ENCODE measurements at places on chromosomes 5 and 9.

GRCh38 chr5:112869948-112870347 is 8.9 kb downstream of the SRP19 start:
- DNase-seq, result no peak

GRCh38 chr9:115209601-115210306 is 91.8 kb upstream of the TNC start:
- DNase-seq, result no peak

GRCh38 chr5:123351820-123352219 is 71.4 kb downstream of the CEP120 start:
- DNase-seq, result no peak

GRCh38 chr5:113147101-113147508 is 170.5 kb downstream of the DCP2 start:
- no peak for DNase-seq

DNA sequence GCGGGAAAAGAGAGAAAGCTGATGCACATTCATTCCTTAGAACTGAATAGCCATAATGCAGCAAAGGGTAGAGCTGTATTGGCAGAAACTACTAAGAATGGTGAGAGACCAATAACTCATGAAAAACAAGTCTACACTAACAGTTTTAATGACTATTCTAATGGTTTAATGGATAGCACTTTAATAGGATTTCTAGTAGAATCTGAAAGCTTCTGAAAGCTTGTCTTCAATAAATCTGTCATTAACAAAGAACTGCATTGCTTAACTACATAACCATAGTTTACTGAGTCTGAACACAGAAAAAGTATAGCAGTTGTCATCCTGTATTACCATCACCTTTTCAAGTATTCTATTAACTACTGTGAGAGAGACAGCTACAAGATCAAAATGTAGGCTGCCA is 617.8 kb upstream of the DMAC1 start:
- DNase-seq, result no peak

DNA sequence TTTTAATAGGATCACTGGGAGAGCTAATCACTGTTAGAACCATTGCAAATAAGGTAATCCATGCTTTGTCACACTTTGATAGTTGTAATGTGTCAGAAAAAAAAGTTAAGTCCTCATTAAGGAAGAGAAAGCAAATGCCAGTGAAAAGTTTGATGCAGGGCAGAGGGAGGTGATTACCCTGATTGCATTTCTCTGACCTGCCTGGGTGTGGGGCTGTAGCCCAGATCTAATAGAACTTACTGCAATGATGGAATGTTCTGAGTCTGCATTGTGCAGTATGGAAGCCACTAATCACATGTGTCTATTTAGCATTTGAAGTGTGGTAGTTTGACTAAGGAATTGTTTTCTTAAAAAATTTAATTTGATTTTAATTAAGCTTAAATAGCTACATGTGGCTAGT is 202.7 kb downstream of the ATP10B start:
- DNase-seq, result no peak

- DNase-seq, result no peak
These were observed 59.9 kb downstream of the TRIM36 start for GRCh38 chr5:115109840-115110239.

DNA sequence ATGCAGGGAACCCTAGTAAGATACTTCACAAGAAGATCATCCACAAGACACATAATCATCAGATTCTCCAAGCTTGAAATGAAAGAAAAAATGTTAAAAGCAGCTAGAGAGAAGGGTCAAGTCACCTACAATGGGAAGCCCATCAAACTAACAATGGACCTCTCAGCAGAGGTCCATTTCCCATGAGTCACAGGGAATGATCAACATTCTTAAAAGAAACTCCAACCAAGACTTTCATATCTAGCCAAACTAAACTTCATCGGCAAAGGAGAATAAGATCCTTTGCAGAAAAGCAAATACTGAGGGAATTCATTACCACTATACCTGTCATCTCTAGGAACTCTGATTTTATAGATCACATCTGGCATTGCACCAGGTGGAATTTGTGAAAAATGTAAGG is 52.9 kb upstream of the SPATA31E1 start:
- no peak for DNase-seq

DNA sequence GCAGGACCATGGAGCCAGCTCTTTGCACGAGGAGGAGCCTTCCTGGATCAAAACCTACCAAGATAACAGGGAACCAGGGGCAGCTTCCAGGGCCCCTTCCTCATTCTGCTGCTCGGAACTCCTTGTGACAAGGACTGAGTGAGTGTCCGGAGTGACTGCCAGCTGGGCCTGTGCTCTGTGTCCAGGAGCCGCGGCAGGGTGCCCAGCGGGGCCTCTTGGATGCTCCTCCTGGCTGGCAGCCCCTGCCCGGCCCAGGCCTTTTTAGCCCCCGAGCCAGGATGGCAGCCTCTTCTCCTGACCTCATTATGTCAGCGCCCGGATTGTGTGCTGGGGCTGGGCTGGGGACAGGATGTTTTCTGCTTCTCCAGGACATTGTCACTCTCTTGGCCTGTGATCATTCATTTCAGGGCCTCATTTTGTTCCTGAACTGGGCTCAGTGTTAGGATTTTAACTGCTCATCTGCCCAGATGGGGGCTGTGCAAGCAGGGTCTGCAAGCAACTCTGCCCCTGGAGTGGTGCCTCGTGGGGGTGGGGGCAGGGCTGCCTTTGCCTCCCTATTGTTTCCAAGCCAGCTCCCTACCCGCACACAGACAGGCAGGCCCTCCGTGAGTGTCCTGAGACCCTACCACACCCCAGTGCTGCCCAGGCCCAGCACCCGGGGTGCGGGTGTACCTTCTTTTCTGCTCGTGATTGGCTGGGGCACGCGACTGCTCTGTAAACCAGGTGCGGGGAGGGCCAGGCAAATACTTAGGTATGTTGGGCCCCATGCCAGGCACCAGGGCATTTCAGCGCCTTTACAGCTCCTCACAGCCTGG is 161.6 kb downstream of the COL23A1 start:
- DNase-seq, result no peak

DNA sequence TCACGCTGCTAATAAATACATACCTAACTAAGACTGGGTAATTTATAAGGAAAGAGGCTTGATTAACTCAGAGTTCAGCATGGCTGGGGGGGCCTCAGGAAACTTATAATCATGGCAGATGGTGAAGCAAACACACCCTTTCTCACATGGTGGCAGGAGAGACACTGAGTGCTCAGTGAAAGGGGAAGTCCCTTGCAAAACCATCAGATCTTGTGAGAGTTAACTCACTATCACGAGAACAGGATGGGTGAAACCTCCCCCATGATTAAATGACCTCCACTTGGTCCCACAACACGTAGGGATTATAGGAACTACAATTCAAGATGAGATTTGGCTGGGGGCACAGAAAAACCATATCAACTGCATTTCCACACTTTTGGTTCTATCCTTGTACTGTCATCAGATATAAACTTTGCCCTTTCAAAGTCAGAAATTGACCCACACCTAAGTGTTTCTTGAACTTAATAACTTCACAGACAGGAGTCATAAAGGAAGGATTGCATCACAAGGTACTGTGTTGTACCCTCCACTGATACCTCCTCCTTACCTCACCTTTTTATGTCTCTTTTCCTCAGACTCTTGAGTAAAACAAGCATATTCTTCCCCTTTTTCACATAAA is 319.1 kb upstream of the PIK3R1 start:
- no peak for DNase-seq

GRCh38 chr5:852431-853401 is 1.9 kb upstream of the ZDHHC11 start:
- DNase-seq, result no peak

- DNase-seq, result no peak
These were observed 234.2 kb upstream of the ADAMTS16 start for GRCh38 chr5:4905674-4906520.

DNA sequence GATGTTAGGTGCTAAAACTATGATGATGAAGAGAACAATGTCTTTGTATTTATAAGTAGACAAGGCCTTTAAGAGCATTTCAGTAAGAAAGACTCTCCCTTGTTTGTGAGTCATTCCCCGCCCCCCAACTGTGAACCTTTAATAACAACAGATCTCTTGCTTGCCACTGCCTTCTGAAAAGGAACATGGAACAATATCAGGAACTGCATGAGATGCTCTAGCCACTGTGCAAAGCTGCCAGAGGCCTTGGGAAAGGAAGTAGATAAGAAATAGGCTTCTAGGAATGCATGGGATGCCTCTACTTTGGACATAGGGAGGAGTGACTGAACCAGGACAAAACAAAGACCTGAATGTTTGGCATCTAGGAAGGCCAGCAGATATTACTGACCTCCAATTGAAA is 296.1 kb upstream of the MPDZ start:
- no peak for DNase-seq

- no peak for DNase-seq
These were observed 208.6 kb downstream of the FBN2 start for GRCh38 chr5:128329386-128329939.

DNA sequence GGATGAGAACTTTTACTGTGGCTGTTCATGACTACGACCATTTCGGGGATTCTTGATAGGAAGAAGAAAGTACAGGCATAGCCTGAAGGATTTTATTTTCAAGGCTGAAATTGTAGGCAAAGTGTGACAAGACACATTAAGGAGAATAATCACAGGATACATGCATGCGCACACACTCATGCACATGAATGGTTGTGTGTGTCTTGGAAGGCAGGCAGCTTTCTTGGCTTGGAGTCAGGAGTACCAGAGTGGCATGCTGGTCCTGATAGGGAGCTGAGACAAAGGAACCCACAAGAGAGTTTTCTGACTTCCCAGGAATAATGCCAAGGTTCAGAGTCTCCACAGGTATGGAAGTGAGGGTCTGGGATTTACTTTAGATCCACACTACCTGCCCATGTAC is 22.2 kb downstream of the PLK2 start:
- DNase-seq, result no peak

GRCh38 chr9:99181621-99182020 is 40.1 kb downstream of the ALG2 start:
- no peak for DNase-seq

DNA sequence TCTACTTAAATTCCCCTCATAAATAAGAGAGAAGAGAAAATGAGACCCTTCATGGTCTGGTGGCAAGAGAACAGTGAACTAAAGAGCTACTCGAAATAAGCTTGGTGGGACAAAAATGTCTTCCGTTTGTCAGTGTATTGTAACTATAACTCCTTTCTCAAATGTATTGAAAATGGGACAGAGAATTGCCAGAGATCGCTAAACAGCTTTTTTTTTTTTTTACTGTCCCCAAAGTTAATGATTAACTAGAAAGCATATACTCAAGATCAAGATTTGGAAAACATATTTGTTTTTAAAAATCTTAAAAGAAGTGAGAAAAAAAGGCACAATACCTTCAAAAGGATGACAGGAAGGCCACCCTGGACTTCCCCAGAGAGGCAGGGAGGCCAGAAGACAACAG is 206.4 kb upstream of the CTNND2 start:
- DNase-seq, result no peak
